ENCODE measurements at places on chromosomes 13 and 19.

- no peak for DNase-seq
Measured at GRCh38 chr13:44171156-44171555, 202.5 kb upstream of the SERP2 start.

DNA sequence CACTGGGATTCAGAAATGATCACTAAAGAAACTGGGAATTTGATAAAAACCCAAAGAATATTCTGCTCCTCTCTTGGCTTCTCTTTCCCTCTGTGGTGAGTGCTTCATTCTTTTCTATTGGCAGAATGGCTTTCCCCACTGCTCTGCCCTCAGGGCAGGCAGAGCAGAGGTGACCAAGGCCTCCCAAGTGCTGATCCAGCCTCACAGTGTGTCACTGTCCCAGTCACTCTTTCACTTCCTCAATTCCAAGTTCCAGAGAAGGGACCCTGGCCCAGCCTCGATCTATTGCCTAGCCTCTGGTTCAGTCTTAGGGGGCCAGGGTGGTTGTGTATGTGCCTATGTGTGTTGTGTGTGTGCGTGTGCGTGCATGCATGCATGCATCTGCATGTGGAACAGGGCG, 180.6 kb upstream of the TMTC4 start:
- DNase-seq, result no peak

DNA sequence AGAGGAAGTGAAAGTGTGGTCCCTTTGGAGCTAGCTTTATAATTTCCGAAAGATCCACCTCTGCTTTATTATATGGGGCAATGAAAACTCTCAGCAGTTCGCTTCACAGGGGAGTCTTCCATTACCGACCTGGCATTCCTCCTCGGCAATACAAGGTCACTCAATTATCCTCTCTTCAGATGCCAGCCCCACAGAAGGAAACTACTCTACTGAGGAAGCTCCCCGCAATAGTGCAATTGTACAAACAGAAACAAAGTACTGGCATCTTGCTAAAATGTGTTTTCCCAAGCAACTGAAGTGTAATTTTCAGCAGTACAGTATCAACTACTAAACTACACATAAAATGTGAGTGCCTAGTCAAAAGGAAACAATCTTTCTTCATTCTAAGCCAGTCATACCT, 702.0 kb downstream of the PCDH9 start:
- no peak for DNase-seq

- peak; percentile 96 for DNase-seq
Measured at GRCh38 chr19:10334588-10335351, 1.4 kb upstream of the RAVER1 start.

DNA sequence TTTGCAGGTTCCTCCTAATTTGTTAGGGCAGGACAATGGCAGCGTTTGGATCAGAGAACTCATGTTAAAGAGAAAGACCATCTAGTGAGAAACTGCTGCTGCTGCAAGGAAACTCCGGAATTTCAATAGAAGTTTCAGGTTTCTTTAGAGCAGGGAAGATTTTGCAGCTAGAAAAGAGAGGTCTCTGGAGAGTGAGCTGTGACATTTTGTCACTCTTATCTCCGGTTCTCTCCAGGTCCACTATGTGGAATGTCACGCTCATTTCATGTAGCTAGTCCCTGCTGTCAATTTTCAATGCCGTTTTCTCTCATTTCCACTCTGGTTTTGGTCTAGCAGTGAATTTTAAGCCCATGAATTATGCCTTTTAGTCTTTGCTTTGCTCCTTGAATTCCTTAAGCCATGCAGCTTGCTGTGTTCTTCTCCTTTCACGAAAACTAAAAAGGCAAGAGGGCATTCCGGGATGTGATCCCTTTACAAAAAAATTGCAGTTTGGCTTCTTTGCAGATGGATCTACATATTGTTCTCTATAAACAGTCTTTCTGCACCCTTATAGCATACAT, 46.7 kb upstream of the POSTN start:
- no peak for DNase-seq

DNA sequence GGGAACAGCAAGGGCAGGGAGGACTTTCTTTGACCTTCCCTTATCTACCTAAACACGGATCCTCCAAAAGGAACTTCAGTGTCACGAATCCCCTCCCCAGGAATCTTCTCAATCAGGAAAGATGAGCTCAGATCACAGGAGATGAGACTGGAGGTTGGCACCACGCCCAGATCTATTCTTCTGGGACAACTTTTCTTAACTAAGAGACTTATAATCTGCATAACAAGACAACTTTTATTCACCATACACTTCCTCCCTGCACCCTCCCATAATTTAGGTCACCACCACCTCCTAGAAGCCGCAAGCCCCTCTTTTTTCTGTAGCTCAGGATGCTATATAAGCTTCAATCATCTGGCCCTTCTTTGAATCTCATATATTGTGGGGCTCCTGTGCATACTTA, 19.2 kb upstream of the AKT2 start:
- DNase-seq, result no peak

DNA sequence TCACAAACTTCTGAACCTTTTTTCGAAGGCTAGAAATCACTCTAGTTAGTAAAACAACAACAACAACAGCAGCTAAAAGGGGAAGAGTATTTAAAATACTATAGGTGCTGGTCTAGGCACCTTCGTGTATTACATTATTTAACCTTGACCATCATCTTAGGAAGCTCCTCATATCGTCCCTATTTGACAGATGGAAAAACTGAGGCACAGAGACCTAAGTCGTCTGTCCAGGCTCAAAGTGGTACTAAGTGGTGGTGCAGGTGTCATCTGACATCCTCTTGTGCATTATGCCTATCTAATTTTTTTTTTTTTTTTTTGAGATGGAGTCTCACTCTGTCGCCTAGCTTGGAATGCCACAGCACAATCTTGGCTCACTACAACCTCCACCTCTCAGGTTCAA, 29.1 kb downstream of the CATSPERD start:
- no peak for DNase-seq

DNA sequence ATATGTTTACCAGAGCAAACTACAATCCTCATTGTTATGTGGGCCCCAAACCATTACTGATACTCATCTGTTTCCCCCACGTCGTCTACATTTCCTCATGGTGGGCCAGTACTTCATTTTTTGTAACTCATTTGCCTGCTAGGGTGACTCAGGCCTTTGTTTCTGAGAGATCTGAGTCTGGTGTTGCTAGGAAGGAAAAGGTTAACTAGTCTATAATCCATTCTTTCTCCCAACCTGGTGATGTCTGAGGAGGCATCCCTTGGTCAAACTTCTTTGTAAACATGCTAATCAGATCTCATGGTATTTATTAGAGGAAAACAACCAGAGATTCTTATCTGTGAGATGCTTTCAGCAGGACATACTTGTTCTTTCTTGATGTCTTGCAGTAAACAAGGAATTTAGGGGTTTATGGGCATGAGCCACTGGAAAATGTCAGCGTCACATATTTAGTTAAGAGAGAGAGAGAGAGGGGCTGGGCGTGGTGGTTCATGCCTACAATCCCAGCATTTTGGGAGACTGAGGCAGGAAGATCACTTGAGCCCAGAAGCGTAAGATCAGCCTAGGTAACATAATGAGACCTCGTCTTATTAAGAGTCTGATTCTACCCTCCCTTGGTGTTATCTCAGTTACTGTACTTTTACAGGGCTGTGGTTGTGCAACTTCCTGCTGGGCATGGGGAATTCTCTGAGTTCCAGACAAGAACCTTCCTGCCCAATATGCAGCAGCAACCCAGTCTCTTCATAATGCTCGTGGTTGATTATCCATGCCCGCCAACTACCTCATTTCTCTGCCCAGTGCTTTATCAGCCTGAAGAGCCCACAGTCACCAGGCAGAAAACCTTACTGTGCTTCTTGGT, 9.7 kb upstream of the DPRX start:
- DNase-seq, result no peak

DNA sequence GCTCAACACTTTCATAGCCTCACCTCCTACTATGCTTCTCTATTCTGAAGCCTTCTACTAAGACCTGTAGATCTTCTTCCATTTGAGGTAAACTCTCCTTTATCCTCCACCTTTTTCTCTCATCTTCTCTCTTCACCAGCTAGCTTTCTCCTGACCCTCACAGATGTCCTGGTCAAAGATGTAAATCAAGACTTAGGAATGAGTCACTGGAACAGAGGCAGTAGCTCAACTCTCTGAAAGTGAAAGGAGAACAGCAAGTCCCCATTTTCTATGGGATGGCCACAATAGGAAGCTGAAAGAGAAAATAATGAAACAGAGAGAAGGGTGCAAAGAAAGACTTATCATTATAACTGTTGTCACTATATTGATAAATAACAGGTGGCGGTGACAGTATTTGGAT, 86.1 kb upstream of the DOCK9 start:
- no peak for DNase-seq
